Right ventricle myocardium inferior (tissue), 1 donor: ENCODE measurements at places on chromosomes 11 and 22.

DNA sequence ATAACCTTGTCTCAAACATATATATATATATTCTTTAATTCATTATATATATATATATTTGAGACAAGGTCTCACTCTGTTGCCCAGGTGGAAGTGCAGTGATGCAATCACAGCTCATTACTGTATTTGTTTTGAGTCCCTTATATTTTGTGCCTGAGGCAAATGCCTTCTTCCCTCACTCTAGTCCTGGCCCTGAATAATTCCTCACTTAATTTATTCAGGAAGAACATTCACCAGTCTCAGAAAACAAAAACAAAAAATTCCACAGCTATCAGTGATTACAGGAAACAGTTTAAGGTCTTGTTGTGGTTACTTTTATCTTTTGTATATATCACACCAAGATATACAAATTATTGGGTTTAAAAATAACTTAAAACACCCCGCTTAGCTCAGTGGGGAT is 155.7 kb downstream of the CWF19L2 start:
- no peak for DNase-seq

DNA sequence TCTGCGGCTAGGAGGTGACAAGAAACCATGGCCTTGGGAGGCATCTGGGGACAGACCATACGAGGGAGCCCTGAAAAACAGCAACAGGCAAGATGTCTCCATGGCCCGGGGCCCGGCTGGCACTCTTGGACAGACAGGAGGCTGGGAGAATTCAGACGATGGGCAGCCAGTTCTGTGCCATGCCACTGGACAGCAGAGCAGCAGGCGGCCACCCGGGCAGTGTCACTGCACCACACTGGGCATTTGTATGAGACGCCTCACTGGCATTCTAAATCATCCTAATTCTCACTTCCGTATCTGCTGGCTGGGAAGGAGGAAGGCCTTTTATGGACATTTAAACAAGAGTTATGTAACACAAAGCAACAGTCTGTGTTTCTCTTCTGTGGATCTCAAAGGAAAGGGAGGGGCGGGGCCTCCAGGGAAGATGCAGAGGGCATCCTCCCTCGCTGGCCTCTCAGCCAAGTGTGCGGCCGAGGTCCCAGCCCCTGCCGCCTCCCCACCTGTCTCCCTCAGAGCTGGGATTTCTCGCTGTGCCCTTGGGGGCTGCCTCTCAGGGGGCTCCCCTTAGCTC is 350.3 kb downstream of the SHANK2 start:
- DNase-seq, result no peak

GRCh38 chr22:35292786-35293185 is 6.9 kb upstream of the TOM1 start:
- no peak for DNase-seq

DNA sequence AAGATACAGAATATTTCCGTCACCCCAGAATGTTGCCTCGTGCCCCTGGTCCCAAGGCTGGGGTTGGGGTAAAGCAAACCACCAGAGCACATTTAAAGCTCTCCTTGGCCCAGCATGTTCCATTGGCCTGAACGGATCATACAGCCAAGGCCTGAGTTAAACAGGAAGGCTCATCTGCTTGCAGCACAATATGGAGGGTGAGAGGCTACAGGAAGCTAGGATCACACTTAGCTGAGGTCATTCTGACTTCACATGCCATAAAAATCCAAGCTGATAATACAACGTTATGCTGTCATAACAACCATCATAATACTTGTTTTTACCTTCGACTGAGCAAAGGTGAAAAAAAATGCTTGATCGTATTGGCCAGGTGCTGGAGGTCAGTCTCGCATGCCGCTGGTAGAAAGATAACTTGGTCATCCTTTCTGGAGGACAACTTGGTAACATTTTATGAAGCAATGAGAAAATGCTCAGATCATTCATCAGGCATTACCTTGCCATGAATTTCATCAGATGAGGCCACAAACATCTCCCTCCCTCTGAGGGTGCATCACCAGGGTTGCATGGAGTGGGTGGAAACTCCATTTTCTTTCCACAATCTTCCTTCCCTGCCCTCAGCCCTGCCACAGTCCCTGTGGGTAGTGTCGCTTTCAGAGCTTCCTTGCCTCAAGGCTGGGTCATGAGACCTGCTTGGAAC is 31.9 kb upstream of the RTL6 start:
- no peak for DNase-seq

- DNase-seq, result no peak
These were observed 1.5 kb downstream of the FEZ1 start for GRCh38 chr11:125494561-125494960.

DNA sequence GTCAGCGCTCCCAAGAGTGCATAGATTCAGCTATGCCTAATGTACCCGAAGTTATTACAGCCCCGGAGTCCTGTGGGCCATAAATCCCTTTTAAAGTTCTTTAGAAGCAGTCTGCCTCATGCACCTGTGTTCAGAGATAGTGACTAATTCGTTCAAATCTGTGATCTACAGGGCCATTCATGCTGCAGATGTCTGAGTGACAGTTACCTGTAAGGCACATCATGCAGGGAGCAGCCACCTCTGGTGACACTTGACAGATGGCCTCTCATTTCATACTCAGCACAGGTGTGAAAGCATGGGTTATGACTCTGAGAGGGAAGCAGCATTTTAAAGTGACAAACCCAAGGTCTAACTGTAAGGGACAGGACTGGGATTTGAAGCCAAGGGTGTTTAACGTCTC is 2.4 kb upstream of the E2F8 start:
- no peak for DNase-seq

DNA sequence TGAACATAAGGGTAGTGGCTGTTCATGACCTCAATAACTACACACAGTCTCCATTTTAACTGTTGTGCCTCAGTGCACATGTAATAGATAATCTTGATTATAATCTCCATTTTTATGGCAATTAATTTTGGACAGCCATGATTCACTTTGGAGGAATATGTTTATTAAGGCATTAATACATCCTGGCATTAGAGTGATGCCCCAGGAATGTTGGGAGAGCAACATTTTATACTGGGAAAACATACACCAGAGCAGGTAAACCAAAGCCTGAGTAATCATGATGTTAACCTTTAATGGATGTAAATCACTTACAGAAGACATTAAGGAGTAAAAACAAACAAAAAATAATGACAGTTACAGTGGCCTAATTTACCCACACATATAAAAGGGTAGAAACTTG is 886.3 kb upstream of the RAG2 start:
- DNase-seq, result no peak

DNA sequence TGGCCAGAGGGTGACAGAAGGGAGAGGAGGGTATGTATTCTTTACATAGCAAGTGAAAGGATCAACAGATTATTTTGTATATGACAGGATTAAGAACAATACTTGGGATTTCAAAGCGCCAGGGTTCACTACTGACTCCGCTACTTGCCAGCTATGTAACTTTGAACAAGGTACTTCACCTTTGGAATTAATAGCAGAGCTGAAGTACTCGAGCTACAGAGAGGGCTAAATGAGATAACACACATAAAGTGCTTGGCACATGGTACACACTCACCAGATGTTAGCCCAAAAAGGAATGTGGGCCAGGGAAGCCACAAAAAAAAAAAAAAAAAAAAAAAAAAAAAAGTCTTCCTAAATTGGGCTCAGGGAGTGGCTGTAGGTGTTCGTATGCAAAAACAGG is 408.4 kb downstream of the BUD13 start:
- DNase-seq, result no peak

- no peak for DNase-seq
These were observed 36.6 kb downstream of the PARVG start for GRCh38 chr22:44217346-44217745.

GRCh38 chr11:2342557-2342956 is 34.6 kb upstream of the CD81 start:
- no peak for DNase-seq

DNA sequence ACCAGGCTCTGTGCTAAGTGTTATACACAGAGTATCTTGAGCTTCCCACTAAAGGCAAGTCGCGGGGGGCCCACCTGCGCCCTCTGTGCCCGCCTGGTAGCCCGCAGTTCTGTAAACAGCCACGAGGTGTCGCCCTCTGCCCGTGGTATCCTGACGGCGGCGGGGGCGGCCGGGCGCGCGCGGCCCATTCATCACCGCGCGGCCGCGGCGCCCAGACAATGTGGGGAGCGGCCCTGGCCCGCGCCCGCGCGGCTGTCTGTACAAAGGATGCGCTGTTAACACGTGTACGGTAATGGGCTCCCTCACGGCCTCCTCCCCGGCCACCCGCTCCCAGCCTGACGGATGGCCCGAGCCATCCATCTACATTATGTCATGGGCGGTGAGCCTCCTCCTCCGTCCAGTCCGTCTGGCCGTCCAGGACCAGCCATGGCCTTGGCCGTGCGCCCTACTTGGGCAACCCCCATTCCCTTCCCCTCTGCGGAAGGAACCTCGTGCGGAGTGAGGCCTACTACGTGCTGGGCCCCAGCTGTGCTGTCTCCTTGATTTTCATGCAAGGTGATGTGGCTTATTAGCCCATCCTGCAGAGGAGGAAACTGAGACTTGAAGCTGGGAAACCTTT is 99.4 kb downstream of the MIAT start:
- DNase-seq, result peak; percentile 78

GRCh38 chr11:95827696-95828095 is 37.4 kb downstream of the CEP57 start:
- no peak for DNase-seq

DNA sequence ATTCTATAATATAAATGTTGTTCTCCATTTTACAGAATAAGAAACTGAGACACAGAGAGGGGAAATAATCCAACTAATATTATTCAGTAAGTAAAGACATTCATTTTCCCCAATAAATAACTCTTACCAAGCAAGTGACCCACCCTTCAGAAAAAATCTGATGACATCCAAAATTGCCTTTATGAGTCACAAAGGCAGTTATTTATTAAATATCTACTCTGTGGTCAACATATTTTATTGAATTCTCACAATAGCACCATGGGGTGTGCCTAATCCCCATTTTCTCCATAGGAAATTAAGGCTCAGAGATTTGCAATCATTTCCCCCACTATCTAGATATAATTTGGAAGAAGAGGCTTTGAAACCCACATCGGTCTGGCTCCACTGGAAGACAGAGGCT is 161.5 kb upstream of the ISX start:
- DNase-seq, result no peak

- DNase-seq, result no peak
These were observed 18.3 kb downstream of the AMPD3 start for GRCh38 chr11:10473371-10473770.

DNA sequence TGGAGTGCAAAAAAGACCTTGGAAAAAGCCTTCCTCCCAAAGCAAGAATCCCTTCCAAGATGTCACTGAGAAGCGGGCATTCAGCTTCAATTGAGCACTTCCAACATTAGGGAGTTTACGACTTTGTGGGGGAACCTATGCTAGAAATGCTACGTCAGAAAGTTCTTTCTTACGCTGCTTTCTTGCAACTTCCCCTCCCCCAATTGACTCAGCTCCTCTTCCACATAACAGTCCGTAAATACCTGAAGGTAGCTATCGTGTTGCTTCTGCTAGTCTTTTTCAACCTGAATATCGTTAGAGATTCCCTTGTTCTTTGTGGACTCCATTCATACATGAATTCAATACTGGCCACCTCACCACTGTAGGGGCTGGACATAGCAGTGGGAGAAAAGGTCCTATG is 47.0 kb downstream of the VSIG10L2 start:
- DNase-seq, result no peak

DNA sequence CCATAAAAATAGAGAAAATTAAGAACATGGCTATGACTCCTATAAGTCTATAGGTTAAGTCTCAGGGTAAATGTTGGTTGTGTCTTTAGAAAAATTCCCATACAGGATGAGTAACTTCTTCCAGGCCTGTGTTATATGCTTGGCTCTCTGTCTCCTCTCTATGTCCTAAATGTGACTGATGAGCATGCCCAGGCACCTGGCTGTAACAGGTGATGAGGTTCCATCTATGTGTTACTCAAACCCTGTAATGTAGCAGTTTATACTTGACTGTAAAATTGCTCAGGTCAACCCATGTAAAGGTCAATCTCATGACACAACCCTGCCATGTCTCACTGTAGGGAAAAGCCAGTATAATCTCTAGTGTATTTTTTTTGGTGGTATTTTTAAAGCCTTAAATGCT is 69.5 kb downstream of the PARVA start:
- no peak for DNase-seq

- DNase-seq, result no peak
These were observed 108.5 kb upstream of the ALX4 start for GRCh38 chr11:44418456-44418830.
